Kidney epithelial cell (primary cell): ENCODE measurements at places on chromosomes 12 and 14. TPM values are rescaled to one million over a fixed set of nuclear protein-coding genes. Genes with fewer than 3 reads are reported as not detected.

DNA sequence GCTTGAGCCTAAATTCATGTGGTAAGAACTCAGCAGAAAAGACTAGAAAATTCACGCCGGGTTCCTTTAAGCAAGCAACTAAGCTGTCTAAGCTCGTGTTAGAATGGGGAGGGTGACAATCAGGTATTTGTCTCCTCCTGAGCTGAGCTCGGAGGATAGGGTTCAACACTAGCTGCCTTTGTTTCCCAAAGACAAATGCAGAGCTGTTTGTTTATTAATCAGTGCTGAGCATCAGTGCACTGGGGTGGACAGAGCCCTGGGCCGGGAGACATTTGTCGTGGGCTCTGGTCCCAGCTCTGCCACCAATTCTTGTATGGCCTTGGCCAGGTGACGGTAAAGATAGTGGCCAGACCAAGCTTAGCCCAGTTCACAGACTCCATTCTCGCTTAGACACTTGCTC, 43.7 kb downstream of the DEGS2 start:
- no peak for DNase-seq

GRCh38 chr12:31496257-31496656, 94.7 kb downstream of the DENND5B start:
- DNase-seq: no peak

DNA sequence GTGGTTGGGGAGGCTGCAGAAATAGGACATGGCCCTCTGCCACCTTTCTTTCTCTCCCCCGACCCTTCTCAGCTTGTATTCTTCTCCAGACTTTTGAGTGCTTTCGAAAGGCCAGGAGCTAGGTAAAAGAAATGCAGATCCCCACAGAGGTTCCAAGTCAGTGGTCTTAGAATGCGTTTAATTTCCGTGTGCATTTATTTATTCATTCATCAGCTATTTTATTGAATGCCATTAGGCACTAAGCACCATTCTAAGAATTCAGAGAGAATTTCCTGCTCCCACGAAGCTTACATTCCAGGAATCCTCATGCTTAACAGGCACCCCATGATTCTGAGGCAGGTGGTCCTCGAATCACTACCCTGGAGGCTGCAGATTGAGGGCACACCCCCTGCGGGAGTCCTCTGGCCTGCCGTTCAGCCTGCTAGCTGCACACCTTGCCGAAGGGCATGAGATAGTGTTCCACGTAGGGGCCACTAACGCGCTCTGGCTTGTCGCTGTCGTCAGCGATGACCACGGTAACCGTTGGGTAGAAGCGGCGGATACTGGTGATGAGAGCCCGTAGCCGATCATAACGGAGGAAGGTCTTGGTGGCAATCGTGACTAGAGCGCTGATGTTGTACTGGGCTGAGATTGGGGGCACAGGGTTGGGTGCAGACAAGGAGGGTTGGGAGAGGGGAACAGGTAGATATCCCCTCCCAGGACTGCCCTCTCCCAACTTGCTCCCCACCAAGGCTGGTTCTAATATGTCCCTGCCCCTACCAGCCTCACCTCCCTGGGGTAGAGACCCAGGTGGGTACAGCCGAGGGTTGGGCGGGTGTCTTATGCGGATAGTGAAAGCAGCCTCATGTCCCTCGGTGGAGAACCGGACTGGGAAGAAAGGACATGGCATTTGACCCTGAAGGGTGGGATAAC, 4.5 kb downstream of the B4GALNT1 start:
- no peak for DNase-seq

DNA sequence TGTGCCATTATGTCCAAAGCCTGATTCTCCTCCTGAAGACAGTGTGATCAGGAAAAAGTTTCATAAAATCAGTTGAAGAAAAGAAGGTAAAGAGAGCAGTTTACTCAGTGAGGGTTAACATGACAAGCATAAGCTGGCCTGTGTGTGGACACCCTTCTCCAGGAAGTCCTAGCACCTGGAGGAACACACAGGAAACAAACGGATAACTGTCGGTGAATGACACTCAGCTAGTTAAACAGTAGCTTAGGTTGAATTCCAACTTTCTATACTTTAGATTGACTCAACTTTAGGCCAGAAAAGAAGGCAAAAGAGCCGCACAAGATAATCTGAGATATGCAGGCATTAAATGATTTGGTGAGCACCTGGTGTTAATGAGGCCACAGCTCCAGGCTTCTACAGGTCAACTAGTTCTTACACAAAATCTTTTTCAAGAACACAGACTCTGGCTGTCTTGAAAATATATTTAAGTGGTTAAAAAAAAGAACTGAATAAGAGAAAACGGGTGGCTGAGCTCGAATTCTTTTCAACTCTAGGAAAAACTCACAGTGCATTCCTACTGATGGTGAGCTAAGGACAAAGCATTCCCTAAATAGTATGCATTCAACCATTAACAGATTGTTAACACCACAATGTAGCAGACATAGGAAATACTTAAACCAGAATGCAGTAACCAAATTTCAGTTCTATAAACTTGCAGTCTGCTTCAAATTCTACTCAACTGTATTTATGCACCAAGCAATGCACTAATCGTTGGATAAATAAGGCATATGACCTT, 56.9 kb upstream of the TSPAN8 start:
- DNase-seq: peak; percentile 41

DNA sequence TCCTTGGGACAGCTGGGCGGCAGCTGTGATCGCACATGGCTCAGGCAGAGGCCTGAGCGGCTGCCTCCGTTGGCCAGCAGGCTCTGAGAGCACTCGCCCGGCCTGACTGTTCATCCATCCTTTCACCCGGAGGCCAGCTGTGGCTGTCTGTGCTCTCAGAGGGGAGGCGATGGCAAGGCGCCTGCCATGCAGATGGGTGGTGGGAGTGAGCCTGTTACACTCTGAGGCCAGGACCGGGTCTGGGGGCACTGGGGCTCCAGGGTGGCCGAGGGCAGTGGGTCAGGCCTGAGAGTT, 292.3 kb downstream of the TMEM121 start:
- no peak for DNase-seq

- no peak for DNase-seq
Measured at GRCh38 chr12:130709971-130710732, 5.9 kb downstream of the RIMBP2 start.

GRCh38 chr14:39230416-39231035, 3.2 kb upstream of the MIA2 start:
- no peak for DNase-seq

- DNase-seq: no peak
Measured at GRCh38 chr14:34711169-34711568, 3.2 kb downstream of the CFL2 start.

GRCh38 chr14:68199554-68200151, 380.1 kb downstream of the RAD51B start:
- DNase-seq: peak; percentile 74

DNA sequence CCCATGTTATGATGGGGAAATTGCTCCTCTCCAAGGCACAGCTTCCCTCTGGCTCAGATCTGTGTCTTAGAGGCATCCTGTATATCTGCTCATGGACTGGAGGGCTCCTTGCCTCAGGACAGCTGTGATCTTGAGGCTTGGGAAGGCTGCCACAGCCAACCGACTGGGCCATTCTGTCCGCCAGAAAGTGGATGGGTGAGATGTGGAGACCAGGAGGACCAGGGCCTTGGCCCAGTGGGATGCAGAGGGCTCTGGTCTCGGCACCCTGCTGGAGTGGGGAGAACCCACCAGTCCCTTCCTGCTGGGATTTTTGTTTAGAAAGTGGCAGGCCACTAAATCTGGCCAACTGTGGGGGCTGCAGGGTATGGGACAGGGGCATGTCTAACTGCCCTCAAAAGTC, 148.6 kb downstream of the CALM1 start:
- DNase-seq: no peak

DNA sequence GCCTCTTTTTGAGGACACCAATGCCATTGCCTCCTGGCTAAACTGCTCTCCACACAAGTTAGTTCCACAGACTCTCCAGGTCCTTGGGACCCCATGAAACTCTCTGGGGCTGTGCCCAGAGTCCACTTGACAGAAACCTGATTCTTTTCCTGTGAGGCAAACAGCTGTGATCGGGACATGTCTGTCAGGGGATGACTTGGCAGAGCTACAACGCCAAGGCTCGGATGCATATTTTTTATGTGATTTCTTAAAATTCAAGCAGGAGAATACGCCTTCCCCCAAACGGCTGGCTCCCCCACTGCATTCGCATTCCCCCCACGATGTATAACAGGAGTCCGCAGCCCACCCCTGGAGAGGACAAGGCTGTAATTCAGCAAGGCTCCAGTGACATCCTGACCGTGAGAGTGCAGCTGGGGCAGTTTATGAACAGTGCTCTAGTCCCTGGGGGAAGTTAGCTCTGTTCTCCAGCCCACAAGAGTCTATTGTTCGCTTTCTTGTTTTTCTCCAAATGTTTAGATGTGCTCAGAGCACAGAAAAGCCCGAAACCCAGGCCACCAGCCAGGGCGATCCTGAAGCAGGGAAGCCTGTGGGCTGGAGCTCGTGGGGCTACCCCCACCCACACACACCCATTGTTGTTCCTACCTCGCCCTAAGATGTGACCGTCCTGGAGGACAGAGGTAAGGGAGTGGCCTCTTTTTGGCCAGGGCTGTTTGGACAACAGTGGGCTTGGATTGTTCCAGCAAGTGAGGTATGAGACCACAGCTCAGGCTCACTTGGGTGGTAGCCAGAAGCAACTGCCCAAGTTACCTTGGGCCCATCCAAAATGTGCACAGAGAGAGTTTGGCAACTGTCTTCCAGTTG, 159.5 kb downstream of the ZFP36L1 start:
- DNase-seq: no peak

DNA sequence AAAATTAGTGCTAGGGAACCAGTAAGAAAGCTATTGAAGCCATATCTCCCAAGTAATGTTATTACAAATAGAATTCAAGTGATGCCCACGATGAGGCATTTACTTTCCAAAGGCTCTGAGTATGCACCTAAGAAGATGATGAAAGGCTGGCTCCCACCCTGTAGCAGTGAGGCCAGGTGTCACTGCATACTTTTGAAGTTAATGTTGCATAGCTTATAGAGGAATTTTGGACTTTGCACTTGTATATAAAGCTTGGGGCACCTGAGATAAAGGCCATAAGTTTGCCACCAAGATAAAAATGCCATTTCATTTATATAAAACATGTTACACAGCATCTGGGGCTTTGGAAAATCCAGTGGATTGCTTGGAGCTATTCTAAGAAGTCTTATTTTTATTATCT, 96.2 kb downstream of the PTPRB start:
- no peak for DNase-seq

DNA sequence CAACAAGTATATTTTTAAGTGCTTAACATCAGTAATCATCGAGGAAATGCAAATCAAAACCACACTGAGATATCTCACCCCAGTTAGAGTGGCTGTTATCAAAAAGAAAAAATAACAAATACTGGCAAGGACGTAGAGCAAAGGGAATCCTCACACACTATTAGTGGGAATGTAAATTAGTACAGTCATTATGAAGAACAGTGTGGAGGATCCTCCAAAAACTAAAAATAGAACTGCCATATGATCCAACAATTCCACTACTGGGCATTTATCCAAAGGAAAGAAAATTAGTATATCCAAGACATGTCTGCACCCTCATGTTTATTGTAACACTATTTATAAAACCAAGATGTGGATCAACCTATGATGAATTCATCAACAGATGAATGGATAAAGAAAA, 149.0 kb upstream of the PWP1 start:
- DNase-seq: no peak

DNA sequence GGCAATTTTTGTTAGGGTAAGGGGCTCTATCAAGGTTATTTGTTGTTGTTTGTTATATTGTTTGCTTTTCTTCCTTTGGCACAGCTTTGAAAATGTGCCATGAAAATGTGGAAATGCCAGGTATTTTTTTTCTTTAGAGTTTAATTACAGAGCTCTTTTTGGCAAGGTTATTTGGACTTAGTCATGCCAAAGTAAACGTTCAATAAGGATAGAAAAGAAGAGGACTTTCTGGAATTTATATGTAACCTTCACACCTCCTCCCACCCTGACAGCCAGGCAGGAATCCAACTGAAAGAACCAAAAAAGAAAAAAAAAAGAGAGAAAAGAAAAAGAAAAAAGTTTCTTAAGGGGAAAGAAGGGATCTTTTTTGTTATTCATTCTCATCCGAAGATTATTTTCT, 217.8 kb downstream of the KITLG start:
- no peak for DNase-seq

DNA sequence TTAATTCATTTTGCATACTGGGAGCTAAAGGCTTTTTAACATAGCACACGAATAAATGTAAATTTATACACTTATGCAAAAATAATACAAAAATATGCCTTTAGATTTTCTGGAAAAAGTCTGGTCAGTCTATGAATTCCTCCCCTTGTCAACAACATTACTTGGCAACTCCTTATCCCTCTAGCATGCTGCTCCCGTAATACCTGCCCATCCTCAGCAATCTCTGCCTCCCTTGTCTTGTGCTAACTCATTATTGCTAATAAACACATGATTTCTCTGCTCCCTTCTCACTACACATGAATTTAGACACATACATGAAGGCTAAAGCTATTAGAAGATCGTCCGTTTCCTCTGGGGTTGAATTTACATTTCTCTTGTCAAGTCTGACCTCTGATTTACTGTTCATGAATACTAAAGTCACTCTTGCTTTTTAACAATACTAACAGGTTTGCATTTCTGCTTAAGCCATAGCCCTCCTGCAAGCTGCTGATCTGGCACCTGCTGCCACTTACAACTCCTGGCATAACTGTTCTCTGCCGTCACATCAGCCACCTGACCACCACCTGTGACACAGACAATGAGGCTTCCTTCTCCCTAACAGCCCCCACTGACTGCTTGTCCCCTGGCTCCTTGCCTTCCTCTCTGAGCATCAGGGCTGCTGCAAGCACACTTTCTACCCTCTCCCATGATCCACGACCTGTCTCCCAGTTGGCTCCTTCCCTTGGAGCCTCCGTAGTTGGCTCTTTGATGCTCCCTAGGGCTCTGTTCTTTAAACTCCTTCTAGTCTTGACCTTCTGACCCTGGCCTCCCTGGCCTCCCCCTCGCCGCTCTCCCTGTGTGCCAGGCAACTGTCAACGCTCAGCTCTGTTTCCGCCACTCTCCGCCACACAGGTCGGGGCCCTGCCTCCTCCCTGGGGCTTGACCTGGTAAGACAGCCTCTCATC, 177.6 kb downstream of the CALM1 start:
- DNase-seq: no peak

DNA sequence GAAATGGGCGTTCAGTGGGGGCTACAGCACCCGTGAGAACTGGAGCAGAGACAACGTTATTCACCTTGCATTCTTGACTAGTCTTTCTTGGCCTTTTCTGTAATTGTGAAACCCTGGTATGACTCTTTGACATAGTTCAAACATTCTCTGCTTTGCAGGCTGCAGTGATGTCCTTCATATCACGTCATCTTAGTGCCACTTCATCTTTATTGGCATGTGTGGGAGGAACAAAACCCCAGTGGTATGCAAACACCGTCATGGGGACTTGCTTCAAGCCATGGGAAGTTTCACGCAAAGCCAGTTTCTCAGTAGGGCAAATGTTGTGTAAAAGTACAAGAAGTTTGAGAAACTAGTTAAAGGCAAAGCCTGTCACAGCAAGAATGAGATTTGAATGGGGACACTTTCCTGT, 20.2 kb upstream of the DUSP16 start:
- peak; percentile 77 for DNase-seq

Gene PCNX4
- total RNA-seq: 83.4 and 96.8 TPM in 2 replicates

Gene GRIN2B
- total RNA-seq: 0.04 and 0.07 TPM in 2 replicates

Gene NANOG
- total RNA-seq: 0.34 TPM in 1 of 2 replicates, not detected in the other

Gene ARHGAP9
- total RNA-seq: 1.1 and 2.9 TPM in 2 replicates

Gene OR6C2
- total RNA-seq: not detected in 2 replicates

Gene FOXG1
- 0.17 TPM in 1 of 2 replicates, not detected in the other for total RNA-seq
